ENCODE measurements at places on chromosomes 2 and 18.

DNA sequence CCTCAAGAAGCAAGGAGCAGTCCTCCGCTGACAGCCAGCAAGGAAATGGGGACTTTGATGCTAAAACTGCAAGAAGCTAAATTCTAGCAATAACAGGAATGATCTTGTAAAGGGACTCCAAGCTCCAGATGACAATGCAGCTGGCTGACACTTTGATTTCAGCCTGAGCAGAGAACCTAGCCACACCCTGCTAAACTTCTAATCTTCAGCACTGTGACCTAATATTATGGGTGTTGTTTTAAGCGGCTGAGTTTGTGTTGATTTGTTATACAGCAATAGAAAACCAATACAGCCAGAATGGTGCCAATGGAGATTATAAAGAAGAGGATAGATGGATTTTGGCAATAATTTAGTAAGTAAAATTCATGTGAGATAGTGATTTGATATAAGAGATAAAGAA lies 196.7 kb upstream of the SPHKAP start:
- no peak for DNase-seq

DNA sequence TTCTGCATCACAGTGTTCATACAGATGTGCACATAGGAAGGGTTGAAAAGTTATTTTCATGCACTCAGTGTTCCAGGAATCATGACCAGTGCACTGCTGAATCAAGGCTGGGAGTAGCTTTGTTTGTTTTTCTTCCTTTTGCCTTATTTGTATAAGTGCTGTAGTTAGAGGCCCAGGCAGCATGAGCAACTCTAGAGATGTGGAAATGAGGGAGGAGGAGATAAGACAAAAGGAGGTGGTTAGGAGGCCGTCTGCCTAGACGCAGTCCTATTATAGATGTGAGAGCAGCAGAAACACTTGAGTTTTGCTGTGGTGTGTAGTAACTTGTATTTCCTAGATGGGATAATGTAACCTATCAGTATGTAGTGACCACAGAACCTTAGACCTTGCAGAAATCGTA lies 264.3 kb upstream of the RASGRP3 start:
- peak; percentile 90 for DNase-seq

- no peak for DNase-seq
Observed at GRCh38 chr2:14903709-14904374, 271.3 kb downstream of the LRATD1 start.

DNA sequence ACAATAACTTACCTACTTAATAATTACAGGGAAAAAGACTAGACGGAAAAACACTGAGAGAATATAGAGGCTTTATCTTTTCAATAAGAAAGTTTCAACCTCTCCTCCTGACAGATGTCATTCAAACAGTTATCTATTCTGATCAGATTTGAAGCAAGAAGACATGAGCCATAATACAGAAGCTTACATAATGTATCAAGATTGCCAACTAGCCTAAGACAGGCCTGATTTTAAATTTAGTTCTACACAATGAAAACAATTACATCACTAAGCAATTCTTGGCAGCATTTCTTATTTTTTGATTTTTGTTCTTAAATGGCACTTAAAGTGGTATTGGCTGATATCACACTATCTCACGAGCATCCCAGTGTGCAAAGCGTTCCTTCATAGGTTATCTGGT lies 41.6 kb downstream of the GPR155 start:
- DNase-seq, result no peak

- no peak for DNase-seq
Observed at GRCh38 chr18:46621871-46622270, 35.1 kb downstream of the LOXHD1 start.

- no peak for DNase-seq
Observed at GRCh38 chr18:9803698-9804516, 81.9 kb upstream of the TXNDC2 start.

DNA sequence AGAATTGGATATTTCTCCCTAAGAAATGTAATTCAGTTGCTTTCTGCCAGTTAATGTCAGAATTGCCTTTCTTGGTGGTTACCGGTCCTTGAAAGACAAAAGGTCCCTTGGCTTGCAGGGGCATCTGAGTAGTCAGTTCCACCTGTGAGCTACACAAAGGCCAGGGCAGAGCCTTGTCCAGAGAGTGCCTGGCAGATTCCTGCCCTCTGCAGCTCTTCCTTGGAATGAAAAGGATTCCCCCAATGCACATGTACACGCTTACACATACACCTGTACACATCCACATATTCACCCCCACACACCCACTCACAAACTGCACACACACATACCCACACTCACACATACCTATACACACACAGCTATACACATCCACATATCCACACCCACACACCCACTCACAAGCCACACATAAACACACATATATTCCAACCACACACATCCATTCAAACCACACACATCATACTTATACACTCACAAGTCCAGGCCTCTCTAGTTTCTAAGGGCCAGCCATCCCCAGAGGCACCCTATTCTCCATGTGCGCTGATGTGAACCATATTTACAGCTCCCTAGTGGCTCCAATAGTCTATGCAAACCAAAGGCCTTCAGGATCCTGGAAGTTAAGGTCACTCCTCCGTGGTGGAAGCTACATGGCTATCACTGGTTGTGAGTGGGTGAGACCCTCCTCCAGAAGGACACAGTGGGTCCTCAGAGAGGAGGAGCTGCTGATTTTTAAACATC lies 9.6 kb downstream of the CYRIA start:
- DNase-seq, result no peak

DNA sequence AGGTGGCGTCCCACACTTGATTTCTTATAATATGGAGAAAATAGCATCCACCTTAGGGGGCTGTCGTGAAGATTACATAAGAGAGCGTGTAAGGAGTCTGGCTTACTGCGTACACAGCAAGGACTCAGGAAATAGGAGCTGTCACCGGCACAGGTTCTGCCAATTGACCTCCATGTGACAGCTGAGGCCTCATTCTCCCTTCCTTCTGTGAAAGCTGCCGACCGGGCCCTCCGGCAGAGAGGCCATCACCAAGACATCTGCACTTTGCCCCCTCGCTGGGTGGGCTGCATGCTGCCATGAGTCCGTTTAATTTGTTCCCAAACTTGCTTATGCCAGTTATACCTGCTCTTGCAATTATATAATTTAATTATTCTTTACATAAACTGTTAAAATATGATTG lies 27.7 kb downstream of the HS1BP3 start:
- no peak for DNase-seq

DNA sequence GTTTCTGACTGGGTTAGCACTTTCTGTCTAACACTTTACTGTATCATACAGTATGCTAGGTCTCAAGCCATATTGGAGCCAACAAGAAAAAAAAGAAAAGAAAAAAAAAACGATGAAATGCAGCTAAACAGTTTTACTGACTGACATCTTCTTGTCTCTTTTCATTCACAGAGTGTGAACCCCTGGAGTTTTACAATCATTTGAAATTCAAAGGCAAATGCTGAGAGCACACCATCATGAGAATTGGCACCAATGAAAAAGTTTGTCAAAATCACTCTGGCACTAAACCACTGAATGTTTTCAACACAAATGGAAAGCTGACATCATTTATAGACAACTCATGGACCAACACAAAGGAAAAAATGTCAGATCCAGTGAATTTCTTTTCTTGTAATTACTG lies 513.3 kb downstream of the LRRTM4 start:
- no peak for DNase-seq

DNA sequence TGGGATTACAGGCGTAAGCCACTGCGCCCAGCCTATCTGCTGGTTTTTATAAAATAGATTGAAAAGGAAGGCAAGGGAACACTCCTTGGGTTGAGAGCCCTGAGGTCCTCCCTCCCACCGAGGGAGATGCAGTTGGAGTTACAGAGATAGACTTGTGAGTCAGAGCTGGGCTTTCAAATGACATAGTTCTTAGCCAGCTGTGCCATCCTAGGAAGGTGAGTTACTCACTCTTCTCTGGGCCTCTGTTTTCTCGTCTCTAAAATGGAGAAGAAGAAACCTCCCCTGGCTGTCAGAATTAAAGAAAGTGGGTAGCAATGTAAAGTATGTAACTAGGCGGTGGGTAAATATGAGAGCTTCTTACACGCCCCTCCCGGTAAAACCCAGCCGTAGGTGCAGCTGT lies 2.4 kb downstream of the LRRFIP1 start:
- peak; percentile 67 for DNase-seq

GRCh38 chr2:108447947-108448677 lies 894 bp upstream of the GCC2 start:
- DNase-seq, result no peak

- DNase-seq, result no peak
Observed at GRCh38 chr2:151860210-151860609, 32.0 kb upstream of the ARL5A start.

- no peak for DNase-seq
Observed at GRCh38 chr2:151098841-151099240, 162.8 kb downstream of the RBM43 start.

DNA sequence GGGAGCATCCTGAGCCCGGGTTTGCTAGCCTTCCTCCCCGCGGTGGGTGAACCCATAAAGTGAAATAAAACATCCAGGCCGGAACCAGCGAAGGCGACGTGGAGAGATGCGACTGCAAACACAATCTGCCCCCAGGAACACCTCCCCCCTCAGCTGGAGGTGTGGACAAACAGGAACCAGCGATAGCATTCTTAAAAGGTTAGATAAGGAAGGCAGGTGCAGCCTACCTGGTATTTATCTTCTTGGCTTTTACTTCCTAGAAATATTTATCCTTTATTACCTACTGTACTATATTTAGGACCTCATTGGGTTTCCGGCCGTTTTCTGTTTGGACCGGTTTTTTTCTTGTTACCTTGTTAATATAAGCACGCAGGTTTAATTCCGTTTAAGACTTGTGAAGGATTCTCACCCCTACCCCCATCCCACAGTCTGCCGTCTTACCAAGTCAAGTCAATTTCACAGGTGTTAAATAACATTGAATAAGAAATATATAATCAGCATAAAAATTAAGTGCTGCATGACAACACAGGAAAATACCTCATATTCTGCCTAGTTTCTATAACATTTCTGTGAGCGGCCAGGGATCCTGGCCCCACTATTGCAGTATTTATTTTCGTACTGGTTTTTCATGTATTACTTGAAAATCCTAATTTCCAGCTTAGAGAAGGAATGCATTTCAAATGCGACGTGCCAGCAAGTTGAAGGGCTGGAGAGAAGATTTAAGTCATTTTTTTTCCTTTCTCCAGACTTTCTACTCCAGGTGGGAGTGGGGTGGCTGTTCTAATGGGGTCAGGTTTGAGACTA lies 224.0 kb upstream of the ID2 start:
- no peak for DNase-seq

- no peak for DNase-seq
Observed at GRCh38 chr2:195212586-195212985, 444.4 kb upstream of the SLC39A10 start.

- no peak for DNase-seq
Observed at GRCh38 chr18:44098551-44099098, 582.1 kb upstream of the SETBP1 start.

GRCh38 chr2:173402405-173402974 lies 47.8 kb downstream of the CDCA7 start:
- DNase-seq, result peak; percentile 74

DNA sequence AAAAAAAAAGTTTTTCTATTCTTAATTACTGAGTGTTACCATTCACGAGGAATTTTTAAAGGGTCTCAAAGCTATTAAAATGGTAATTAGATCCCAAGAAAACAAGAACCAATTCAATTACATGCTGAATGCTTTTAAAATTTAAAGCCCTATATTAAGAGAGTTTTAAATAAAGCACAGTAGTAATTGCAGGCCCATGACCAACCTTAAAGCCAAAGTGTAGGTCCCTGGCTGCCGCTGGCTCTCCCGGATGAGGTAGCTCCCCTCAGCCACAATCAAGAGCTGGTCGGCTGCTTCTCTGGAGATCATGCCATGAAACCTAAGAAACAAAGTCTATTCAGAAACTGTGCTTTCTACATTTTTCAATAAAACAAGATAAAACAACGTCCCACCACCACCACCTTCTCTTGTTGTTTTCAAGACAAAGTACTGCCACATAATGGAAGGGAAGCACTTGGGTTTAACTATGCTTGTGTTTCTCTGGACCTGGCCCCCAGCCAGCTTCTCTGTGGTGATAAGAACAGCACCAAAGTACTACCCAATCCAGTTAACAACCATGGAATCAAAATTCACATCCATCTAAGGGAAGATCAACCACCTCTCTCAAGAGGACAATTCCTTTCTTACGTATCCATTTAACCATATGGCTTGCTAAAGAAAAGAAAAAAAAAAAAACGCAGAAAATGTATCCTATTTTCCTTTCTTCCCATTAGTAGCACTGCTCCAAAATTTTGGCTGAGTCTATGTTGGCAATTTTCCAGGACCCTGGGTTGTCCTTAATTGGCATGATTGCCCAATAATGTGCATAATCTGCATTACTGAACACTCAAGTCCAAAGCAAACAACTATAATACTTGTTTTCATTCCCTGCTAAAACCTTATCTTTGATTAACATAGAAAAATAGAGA lies 90.1 kb downstream of the CHN1 start:
- no peak for DNase-seq

- DNase-seq, result no peak
Observed at GRCh38 chr18:12750715-12751502, 48.1 kb downstream of the PSMG2 start.

DNA sequence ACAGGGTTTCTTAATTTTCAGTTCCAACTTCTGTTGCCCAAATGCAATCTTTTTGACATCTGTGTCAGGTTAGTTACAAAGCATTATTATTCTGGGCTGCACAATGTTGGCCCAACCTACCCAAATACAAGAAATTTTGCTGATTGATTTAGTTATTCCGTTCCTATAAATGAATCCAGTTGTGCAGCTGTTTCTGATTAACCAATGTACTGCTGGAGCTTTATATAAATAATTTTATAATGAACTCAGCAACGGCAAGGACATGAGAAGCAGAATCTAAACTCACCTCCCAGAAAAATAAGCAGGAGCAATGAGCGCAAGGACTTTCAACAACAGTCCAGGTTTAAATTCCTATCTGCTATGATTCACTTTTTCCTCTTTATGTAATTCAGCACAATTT lies 76.3 kb upstream of the WIPF1 start:
- no peak for DNase-seq

DNA sequence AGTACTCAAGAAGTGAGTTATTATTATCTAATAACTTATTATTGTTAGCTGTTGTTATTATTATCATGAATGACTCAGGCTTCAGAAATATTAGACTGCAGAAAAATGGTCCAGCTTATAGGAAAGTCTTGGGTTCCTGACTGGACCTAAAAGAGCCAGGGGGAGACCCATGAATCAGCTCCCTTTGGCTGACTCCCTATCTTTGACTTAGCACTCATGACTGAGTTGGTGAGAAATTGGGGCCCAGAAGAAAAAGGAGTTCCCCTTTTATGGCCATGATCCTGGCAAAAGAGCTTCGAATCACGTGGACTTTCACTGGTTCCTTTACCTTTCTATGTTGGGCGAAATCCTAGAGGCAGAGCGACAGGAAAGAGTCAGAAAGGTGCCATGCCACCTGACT lies 145.8 kb downstream of the MYO3B start:
- DNase-seq, result no peak

- peak; percentile 11 for DNase-seq
Observed at GRCh38 chr2:40218679-40219078, 233.2 kb downstream of the SLC8A1 start.

- DNase-seq, result no peak
Observed at GRCh38 chr18:26438980-26439379, 109.4 kb downstream of the KCTD1 start.
